ENCODE measurements at places on chromosomes 7 and 10.

DNA sequence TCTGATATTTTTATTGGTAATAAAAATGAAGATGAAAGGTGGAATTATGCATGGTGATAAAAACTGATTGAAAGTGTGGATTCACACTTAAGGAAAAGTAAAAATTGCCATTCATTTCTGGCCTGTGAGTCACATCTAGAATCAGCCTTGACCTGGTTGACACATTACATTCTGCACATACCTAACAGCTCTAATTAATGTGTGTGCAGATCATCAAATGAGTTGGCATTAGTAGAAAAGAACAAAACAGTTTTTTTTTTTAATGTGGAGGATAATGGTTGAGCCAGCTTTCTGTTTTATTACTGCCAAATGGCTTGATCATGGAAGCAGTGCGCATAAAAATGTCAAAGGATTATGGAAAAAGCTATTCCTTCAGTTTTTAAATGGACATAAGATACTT is 142.6 kb upstream of the TMEM196 start:
- no peak for DNase-seq

GRCh38 chr10:31320550-31321211 is 1.7 kb downstream of the ZEB1 start:
- peak; percentile 8 for DNase-seq

GRCh38 chr10:16989826-16990293 is 139.8 kb downstream of the CUBN start:
- DNase-seq: no peak

- no peak for DNase-seq
These were observed 2.0 kb downstream of the PAOX start for GRCh38 chr10:133381036-133381435.

- peak; percentile 22 for DNase-seq
These were observed 16.1 kb downstream of the MYOF start for GRCh38 chr10:93465806-93466675.

- DNase-seq: no peak
These were observed 448.5 kb downstream of the KCNMA1 start for GRCh38 chr10:77189075-77189474.

DNA sequence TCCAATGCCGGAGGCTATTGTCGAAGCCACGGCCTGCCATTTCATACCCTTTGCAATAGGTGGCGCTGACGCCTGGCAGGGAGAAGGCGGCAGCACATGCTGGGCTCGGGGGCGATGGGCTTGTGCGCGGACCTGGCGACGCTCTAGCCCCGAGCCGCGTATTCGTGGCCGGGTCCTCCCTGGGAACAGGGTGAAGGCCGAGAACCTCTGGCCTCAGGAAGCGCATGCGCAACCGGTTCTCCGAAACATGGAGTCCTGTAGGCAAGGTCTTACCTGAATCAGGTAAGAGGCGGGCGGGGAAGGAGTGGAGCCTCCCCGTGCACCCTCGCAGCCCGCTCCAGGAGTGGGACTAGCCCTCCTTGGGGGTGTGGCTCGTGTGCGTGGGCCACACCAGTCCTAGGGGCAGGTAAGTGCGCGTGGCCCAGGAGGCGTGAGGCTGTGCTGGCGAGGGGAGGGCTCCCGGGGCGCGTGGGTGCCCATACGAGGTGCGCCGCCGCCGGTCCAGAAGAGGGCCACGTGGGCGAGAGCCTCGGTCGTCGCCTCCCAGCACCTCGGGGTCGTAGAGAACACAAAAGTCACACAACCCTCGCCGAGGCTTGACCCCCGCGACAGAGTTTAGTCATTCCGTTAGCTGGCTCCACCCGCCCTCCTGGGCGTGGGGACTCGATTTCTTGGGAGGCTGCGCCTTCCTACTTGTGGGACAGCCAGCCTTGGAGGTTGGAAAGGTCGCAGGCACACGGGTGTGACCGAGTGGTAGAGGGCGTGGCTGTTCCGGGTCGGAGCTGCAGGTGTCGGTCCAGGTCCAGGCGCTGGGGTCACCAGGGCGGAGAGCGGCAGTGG is 5.6 kb upstream of the MEST start:
- DNase-seq: peak; percentile 61

DNA sequence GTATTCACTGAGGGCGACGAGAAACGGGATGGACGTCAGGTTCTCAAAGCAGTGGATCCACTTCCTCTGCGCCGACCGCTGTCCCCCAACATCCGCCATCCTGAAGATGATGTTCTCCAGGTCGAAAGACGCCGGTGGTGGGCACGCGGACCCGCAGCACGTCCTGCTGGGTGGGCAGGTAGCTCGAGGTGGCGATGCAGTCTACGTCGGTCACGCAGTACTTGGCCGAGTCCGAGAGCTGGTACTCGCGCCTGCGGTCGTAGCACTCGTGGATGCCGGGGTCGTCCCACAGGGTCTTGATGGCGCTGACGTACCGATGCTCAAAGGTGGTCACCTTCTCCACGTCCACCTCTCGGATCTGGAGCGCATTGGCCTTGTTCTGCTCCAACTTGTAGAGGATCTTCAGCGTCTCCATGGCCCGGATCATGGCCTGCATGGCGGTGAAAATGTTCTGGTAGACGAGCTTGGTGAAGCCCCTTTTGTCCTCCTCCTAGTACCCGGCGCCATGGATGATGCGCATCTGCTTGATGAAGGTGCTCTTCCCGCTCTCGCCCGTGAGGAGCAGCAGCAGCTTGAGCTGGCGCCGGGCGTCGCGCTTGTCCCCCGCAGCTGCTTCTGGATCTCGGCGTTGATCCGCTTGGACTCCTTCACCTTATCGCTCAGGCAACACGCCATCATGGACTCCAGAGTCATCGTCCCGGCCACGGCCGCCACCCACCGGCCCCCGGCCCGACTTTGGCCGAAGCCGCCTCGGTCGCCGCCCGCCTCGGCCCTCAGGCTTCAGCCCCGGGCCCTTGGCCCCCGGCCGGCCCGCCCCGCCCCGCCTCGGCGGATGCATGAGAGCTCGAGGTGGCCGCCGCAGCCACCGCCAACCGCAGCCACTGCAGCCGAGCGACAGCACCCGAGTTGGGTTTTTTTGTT is 122.9 kb upstream of the KCTD7 start:
- DNase-seq: peak; percentile 17

DNA sequence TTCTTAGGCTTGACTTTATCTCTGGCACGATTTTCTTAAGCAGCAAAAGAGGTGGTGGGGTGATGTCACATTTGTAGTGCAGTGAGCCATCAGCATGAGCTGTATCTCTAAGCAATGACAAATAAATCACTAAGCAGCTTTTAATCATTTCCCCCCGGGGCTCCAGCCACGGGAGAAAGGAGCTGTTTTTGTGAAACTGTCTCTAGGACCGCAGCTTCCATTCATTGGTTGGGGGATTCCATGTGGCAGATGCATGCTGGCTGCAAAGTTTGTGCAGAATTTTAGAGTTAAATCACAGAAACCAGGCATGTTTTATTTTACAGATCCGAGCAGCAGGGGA is 464 bp downstream of the KIAA1217 start:
- DNase-seq: no peak

- DNase-seq: no peak
These were observed 42.0 kb upstream of the CELF2 start for GRCh38 chr10:10975647-10976046.

DNA sequence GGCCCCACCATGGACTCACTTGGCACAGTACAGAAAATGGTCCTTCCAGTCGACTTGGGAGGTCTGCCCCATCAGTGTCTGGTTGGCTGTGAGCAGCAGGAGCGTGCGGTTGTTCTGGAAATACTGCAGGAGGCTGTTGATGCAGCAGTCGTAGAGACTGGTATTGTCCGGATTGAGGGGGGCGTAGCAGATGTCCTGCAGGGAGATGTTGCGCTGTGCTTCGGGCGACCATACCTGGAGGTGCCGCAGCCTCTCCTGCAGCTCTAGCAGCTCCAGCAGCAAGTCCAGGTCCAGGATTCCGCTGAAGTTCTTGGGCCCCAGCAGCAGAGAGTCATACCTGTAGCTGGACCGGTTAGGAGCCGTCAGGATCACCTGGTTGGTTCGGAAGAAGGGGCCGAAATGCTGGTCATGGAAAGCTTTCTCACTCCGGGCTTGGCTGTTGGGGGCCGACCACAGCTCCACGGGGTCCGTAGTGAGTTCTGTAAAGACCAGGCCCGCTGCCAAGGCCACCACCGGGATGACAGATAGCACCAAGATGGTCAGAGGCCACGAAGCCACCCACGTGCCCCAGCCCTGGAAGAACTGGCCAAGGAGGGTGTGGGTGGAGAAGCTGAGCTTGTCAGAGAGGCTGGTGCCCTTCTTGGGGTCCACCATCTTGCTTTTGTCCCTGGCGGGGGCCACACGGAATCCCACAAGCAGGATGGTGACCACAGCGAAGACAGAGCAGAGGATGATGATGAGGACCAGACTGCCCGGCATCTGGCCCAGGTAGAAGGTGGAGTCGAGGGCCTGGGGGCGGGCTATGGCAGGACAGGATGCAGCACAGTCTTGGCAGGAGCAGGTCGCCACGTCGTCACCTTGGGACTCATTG is 2.1 kb downstream of the NPC1L1 start:
- DNase-seq: no peak

GRCh38 chr7:35676211-35676610 is 18.7 kb downstream of the HERPUD2 start:
- DNase-seq: no peak

GRCh38 chr10:75444781-75445386 is 13.5 kb downstream of the LRMDA start:
- DNase-seq: no peak

- DNase-seq: no peak
These were observed 565.0 kb downstream of the PTPRN2 start for GRCh38 chr7:158022601-158023000.

DNA sequence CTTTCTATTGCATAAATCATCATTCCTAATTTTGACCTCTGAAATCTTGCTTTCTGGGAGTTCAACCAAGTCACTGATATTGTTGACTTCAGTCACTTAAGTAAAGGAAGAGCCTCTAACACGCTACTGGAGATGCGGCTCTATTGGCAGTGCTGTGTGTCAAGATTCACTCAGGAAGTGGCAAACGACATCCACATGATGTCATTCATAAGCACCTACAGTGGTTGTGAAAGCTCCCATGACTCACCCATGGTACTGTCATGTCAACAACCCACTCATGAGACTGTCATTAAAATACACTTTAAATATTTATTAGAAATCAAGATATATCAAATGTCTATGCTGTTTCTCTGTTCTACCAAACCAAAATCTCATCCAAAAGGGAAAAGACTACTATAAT is 52.5 kb upstream of the LHFPL3 start:
- DNase-seq: peak; percentile 51

DNA sequence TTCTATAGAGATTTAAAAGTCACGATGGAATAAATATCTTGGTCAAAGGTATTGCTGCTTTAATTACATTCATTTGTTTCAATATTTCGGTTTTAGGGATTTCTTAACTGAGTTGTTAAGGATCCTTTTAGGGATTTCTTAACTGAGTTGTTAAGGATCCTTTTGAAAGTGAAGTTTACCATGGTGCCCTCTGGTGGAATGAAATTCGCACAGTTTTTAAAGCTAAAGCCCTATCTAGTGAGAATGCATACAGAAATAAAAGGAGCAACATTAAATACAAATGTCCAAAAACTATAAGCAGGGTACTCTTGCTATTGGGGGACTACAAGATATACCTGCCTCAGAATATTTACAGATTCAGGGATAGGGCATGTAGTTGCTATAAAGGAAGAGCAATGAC is 193.7 kb downstream of the RNLS start:
- DNase-seq: peak; percentile 7

DNA sequence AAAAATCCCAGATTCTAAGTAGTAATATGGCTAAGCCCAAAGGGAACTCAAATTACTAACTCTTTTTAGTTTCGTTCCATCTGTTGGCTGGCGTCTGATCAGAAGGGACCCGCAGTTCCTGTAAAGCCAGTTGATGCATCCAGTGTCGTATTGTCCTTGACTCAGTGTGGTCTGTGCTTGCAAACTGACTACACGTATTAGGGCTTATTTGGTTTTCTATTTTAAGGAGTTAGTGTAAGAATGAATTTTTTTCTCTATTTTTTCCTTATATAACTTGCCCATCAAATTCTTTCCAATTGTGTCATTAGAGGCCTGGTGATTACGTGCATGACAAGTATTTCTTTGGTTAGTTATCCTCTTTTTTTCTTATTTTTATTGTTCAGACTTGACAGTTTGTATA is 9.7 kb downstream of the ABCA13 start:
- no peak for DNase-seq

- DNase-seq: no peak
These were observed 1134.0 kb downstream of the XPNPEP1 start for GRCh38 chr10:108789336-108789735.

DNA sequence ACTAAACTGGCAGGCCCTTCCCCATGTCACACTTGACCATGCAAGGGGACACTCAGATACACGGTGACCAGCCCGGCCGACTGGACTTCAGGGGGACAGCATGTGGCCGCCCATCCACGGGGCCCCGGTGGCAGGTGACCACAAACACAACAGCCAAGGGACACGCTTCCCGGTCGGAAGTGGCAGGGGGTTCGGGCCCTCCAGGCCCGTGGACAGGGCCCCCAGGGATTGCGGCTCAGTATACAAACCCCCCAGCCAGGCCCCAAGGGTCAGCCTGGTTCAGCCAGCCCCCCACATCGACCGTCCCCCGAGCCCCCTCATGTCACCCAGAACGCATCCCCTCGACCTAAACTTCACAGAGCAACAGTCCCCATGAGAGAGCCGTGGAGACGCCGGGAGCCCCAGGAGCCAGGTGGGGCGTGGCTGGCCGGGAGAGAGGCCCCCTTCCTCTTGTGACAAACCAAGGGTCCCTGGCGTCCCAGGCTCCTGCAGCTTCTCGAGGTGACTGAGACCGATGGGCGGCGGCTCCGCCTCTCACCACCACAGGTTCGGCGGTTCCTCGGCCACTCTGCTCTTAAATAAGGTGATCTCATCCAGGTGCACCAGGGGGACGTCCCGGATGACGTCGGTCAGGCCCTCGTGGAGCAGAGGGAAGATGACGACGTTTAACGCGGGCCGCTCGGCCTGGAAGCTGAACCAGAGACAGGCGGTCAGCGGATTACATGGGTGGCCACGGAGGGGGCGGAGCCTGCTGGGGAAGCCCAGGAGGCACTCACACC is 57.8 kb upstream of the TNRC18 start:
- no peak for DNase-seq

- DNase-seq: no peak
These were observed 59.4 kb downstream of the USP6NL start for GRCh38 chr10:11551916-11552602.

- no peak for DNase-seq
These were observed 282.3 kb downstream of the TWIST1 start for GRCh38 chr7:18835001-18835690.

- DNase-seq: no peak
These were observed 511.0 kb downstream of the GFRA1 start for GRCh38 chr10:115762029-115762428.

DNA sequence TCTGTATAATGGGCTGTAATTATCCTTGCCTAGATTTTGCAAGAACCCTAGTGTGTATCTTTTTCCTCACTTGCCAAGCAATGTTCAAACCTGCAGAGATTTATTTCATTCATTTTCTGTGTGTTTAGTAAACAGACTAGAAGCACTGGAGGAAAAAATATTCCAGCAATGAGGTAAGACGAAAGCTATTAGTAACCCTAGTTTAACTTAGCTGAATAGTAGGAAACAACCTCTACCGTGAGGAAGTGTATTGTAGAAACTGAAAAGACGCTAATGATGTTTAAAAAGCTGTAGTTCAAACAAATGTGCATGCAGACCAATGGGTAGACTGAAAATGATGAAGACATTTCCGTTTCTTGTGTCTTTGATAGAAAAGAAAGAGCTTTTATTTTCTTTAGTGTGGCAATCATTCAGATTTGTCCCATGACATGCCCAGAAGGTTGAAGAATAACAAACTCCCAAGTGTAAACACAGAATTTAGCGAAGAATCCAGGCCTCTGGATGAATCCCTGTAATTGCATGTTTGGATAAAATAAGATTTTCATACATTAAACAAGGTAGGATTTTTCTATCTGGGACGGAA is 20.7 kb downstream of the CAV1 start:
- no peak for DNase-seq
